COR-L47 (cell line): ENCODE measurements at places on chromosomes 5 and 9.

GRCh38 chr5:10490927-10491672 is 49.4 kb downstream of the ROPN1L start:
- DNase-seq: no peak

DNA sequence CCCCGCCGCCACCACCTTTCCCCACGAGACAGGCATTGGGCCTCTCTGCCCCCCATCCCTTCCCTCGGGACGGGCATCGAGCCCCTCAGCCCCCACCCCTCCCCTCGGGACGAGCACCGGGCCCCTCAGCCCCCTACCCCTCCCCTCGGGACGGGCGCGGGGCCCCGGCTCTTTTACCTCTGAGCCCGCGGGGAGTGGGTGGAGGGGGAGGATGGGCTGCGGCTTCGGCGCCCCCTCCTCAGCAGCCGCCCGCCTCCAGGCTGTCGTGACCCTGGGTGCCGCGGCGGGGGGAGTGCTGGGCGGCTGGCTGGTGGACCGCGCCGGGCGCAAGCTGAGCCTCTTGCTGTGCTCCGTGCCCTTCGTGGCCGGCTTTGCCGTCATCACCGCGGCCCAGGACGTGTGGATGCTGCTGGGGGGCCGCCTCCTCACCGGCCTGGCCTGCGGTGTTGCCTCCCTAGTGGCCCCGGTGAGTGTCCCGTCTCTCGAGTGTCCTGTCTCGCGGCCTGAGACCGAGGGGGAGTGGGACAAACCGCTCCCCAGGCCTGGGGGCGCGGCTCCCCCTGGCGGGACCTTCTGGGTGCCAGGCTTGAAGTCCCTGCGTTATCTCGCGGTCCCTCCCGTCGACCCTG is 791 bp downstream of the SLC2A8 start:
- DNase-seq: peak; percentile 17

GRCh38 chr5:36950586-36951457 is 74.3 kb downstream of the NIPBL start:
- no peak for DNase-seq

DNA sequence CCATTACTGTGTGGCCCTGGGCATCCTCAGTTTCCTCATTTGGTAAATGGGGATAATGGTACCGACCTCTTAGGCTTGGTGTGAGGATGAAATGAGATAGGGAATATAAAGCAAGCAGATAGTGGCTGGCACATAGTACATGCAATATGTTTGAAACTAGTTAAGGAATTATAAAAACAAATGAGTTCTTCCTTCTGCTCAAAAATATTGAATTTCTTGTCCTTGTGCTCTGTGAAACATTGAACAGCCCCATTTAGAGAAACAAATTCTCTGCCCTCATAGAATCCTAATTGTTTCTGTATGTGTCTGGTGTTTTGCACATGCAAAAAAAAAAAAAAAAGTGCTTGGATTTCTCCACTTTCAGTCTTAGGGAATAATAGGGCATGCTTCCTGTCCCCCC is 39.7 kb downstream of the PTCD2 start:
- DNase-seq: no peak

GRCh38 chr5:148163345-148163744 is 5.0 kb upstream of the SPINK14 start:
- DNase-seq: no peak

DNA sequence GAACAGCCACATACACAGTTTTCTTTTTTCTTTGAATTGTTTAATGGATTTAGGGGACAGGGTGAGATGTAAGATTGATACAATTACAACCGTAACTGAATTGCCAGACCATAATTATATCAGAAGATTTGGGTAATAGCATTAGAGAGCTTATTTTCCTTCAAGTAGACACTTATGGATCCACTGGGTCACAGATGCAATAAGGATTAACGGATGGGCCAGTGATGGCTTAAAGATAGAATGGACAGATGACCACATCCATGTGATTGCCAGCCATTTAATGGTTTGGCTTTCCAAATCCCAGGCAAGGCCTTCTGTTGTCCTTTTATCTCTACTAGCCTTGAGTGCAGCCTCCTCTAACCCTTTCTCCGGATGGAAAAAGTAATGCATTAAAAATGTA is 94.7 kb upstream of the NUDT12 start:
- no peak for DNase-seq

- no peak for DNase-seq
Measured at GRCh38 chr9:127793093-127793708, 7.4 kb downstream of the CDK9 start.

DNA sequence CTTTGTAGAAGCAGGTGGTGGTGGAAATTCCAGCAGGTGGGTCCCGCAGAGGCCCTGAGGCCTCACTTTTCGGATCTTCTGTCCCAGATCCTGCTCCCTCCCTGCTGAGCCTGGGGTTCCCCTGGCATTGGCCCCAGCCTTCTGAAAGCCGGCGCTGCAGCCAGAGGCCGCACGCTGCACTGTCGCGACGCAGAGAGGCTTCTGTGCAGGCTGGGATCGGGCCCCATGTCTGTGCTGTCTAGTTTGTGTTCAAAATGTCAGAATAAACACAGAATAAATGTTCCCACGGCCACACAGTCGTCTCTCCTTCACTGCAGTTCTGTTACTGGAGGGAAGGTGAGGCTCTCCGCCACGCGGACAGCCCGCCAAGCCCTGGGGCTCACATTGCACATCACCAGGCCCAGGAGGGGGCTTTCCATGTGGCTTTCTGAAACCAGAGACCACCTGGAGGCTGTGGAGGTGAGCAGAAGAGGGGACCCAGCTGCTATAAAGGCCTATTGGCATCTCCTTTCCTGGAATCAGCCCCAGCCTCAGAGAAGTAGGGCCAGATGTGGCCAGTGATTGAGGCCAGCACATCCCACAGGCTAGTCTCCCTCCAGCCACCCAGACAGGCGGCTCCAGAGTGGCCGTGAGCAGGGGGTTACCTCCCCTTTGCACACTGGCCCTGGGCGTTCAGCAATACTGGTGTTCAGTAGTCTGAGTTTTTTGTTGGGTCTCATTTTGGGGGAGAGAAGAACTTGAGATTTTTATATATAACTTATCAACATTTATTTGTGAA is 46.5 kb downstream of the USP20 start:
- no peak for DNase-seq

DNA sequence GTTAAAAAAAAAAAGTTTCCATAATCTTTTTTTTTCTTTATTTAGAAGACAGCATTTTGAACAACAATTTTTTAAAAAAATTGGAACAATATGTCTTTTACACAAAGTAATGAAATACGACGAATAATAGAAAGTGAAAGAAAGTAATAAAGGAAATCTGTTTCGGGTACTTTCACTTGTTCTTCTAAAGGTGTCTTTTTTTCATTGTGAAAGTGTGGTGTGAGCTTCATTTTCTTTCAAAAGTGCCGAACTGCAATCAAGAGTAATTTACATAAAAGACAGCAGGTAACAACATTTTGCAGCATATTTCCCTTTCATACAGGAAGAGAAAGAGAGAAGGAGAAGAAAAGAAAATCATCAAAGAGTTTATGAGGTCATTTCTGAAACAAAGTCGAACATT is 159.7 kb upstream of the CDH12 start:
- no peak for DNase-seq

DNA sequence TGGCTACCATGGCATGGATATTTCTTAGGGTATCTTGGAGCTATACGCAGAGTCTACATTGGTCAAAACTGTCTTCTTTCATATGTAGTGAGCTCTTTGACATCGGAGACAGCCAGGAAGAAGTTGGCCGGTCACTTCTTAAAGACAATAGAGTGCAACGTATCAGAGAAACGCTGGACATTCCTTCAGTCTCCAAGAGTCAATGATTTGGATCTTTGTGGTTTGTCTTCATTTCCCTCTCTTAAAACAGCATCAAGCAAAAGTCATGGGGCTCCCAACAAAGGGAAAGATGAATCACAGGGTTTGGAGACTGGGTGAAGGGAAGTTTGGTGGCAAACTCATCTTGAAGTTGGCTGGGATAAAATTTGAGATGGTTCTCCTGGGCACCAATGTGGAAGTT is 320.1 kb downstream of the AGTPBP1 start:
- DNase-seq: no peak

- no peak for DNase-seq
Measured at GRCh38 chr9:91741522-91741921, 208.5 kb downstream of the ROR2 start.

- no peak for DNase-seq
Measured at GRCh38 chr5:170154744-170155143, 49.0 kb downstream of the FOXI1 start.

DNA sequence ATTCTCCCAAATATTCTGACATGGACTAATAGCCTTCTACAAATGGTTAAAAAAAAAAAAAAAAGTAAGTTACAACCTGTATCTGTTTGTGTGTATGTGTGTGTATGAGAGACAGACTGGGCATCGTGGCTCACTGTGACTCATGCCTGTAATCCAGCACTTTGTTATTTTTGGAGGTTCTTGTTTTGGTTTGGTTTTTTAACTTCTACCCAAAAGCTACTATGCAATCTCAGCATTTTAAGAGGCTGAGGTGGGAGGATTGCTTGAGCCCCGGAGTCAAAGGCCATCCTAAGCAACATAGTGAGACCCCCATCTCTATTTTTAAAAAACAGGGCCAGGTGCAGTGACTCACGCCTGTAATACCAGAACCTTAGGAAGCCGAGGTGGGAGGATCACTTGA is 17.6 kb upstream of the HAVCR1 start:
- DNase-seq: no peak

DNA sequence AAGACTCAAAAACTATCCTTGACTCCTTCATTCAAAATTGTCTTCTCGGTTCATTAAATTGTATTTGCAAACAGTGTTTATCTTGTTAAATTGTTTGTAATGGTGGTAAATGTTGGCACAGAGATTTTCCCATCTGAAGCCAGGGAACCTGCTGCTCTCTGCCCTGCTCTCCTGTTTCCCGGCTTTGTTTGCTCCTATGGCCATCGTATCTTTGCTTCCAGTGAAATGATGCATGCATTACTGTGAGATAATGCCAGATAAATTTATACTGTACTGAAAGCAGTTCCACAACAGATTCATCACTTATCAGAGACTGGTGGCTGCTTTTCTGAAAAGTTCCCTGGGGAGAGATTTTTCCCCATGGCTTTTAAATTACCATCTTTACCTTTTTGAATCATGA is 81.4 kb downstream of the CD180 start:
- DNase-seq: peak; percentile 62

DNA sequence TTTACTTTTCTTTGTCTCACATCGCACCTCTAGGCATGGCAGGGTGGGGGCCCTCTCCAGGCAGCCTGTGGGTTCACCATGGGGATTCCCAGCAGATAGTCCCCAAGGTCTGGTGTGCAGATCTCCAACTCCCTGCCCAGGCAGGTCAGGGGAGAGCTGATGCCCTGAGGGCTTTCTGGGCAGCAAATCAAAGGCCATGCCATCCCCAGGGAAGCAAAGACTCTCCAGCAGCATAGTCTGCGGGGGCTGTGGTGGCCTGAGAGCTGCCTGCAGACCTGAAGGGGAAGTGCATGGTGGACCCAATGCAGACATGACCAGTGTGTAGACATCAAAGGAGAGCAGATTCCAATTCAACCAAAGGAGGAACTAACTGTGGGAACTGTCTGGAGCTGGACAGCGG is 7.7 kb downstream of the NEURL1B start:
- DNase-seq: no peak

GRCh38 chr5:114417519-114417918 is 55.6 kb downstream of the KCNN2 start:
- no peak for DNase-seq

DNA sequence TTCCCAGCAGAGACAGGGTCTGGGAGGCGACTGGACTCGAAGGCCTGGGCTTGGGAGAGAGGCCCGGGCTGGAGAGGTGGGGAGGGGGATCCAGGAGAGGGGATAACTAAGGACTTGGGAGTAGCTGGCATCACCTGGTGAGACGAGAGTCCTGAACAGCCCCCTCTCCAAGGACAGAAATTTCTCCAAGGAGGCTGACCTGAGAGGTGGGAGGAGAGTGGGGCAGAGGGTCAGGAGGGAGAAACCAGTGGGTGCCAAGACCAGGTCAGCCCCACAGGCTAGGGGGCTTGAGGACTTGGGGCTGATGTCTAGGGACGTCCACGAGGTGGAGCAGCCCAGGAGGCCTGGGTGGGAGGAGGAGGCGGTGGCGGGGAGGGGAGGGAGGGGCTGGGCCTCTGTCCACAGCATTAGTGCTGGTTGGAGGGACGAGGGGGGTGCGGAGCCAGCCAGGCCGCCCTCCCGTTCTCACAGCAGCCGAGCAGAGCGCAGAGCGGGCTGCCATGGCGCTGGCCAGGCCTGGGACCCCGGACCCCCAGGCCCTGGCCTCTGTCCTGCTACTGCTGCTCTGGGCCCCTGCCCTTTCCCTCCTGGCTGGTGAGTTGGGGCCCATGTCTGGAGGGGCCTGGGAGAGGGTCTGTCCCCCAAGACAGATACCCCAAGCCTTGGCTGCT is at the start of gene CRB2:
Gene CRB2 (plus strand): TSS at position 437 of the 671 bp plus-strand sequence. CDS start 64 bp downstream, at position 501.
- DNase-seq: no peak

DNA sequence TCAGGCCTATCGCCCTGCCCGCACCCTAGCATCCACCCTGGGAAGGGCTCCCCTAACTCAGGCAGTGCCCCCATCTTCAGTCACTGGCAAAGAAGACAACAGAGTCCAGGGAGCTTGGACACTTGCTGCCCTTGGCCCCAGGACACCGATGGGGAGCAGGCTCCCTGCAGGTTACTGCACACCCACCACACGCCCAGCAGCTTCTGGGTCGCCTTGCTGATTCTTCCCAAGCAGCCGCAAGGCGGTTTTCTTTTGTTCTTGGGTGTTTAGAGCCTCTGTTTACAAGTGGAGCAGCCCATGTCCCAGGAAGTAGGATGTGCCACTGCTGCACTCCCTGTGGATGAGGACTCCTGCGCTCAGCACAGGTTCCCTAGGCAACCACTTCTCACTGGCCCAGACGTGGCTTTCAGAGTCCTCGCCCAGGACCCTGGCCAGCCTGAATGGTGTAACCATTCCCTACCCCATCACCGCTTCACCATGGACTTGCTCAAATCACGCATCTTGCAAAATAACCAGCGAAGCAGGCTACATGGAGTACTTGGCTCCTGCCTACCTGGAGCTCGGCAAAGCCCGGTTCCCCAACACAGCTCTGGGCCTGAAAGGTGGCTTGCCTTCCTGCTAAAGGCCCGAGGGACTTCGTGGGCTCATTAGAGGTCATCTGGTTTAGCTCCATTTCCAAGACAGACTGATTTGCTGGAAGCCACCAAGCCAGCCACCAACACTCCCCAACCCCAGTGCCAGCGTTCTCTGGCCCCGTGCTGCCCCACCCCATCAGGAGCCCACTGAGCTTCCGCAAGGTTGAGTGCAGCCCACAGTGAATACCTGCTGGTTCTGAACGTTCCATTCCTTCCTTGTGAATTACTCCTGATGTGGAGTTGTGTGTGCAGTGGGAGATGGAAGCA is 60.0 kb downstream of the PSMB7 start:
- no peak for DNase-seq

GRCh38 chr9:107638521-107639310 is 149.1 kb upstream of the KLF4 start:
- DNase-seq: no peak

DNA sequence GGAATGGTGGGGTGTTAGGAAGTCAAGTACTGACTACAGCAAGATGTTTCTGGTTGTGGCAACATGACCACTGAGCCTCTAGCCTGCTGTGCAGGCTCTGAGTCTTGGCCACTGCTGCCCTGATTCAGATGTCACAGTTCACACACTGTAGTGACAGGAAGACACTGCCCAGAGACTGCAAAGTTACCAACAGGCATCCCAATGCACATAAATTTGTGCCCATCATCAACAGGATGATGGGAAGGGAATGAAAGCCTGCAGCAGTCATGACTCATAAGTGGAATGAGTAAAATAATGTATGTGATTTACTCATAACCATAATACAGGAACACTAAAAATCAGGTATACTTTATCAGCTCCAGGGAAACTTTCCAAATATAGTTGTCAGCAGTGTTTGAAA is 251.6 kb upstream of the HAPLN1 start:
- DNase-seq: no peak
